ENCODE measurements at places on chromosomes 6 and 20.

DNA sequence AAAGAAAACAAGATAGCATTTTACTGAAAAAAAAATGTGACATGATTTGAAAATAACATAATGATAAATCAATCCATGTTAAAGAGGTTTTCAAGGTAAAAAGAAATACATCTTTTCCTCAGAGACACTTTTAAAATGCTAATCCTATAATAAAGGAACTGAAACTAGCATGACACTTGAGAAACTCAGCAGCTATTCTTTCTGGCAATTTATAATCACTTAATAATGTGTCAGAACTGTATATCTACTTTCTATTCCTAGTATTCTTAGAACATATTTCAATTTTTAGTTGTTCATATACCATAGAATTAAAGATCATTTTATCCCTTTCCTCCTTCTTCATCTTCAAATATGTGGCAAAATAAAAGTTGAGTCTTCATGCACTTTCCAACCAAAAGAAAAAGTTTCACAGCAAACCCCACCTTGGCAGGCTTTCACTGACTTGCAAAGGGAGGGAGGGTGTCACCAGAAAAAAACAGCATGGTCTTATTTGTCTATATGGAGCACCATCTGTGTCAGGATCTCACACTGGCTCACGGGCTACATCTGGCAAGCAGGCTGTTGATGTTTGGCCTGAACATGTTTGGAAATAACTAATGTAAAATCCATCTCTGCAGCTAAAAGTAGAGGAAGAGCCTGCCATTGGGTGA, 48.5 kb downstream of the FHL5 start:
- DNase-seq: no peak

GRCh38 chr6:14968056-14968637, 277.7 kb upstream of the JARID2 start:
- no peak for DNase-seq

DNA sequence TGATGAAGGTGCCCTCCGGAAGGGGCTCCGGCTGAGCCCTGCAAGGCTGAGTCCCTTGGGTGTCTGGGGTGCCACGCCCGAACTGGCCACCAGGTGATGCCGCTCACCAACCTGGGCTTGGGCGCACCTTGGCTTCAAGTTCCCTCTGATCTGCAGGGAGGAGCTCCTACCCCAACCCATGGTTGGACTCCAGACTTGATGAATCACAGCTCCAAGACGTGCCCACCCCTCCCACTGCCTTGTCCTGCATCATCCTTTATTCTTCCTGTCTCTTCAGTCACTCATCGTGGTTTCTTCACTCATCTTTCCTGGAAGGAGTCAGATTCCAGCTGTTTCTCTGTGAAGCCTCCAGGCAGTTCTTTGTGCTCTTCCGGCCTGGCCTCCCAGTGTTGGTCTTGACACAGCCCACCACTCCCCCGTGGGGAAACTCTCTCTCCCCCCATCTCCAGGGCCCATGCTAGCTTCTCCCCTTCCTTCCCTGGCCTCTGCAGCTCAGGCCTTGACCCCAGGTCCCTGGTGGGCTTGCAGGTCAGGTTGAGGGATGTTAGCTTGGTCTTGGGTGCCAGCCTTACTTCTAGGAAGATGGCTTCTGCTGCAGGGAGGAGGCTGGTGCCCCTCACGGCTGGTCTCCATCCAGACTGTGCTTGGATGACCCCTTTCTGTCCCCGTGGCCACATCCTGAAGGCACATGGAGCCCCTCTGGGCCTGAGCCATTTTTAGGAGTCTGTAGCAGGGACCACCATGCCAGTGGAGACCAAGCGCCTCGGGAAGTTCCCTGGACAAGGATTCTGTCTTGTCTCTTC, 2.6 kb upstream of the ZBP1 start:
- DNase-seq: peak; percentile 60

- no peak for DNase-seq
Measured at GRCh38 chr6:13508711-13509705, 21.6 kb upstream of the GFOD1 start.

DNA sequence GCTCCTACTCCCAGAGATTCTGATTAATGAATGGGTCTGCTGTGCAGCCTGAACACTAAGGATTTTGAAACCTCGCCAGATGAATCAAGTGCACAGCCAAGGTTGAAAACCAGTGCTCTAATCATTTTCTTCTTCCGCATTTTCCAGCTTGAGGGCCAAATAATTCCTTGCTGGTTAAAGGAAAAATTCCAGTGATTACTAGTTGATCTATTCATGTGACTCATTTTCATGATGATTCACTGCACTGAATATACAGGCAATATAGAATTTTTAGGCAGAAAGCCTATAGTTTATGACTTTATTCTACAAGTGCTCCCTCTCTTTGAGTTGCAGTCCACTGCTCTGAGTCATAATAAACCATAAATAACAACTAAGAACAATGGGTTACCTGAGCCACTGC, 80.6 kb upstream of the PROKR2 start:
- no peak for DNase-seq

- no peak for DNase-seq
Measured at GRCh38 chr20:53642196-53643030, 48.8 kb upstream of the ZNF217 start.

- DNase-seq: no peak
Measured at GRCh38 chr6:144286503-144287393, 1.6 kb downstream of the UTRN start.

DNA sequence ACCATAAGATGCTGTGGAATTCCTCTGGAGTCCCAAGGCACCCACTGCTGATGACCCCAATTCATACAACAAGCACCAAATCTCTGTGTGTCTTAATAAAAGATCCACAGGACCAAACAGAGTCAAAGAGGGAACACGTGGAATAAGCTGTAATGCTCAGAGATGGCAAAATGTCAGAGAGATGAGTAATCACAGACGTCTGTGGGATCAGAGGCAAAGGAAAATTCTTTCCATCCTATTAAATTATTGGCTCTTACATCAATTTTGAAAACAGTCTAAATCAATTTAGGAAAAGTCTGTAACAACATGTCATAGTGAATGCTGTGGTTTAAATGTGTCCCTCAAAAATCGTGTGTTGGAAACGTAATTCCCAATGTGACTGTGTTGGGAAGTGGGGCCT, 17.5 kb upstream of the SAMD3 start:
- no peak for DNase-seq

DNA sequence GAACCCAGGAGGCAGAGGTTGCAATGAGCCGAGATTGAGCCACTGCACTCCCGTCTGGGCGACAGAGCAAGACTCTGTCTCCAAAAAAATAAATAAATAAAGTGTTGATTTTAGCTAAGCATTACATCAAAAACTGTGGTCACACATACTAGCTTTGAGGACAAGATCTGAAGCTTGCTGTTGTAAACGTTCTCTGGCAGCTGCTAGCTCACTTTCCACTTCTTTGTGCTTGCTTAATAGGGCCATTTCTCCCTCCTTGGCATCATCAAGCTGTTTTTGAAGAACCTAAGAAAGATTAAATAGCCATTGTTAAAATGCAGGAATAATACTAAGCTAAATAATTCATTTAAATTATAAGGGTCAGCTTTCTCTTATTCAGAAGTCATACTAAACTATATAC, 55.7 kb downstream of the FAM184A start:
- no peak for DNase-seq

DNA sequence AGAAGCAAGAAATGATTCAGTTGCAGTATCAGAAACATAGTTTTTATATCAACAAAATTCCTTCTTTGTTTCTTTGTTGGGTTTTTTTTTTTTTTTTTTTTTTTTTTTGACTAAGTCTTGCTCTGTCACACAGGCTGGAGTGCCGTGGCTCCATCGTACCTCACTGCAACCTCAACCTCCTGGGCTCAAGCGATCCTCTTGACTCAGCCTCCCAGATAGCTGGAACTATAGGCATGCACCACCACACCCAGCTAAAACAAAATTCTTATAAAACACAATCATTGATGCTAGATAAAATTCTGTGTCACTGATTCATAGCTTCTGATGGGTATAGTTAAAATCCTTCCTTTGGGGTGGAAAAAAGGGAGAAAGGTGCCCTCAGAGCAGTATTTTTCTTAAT, 110.3 kb upstream of the TNFAIP3 start:
- no peak for DNase-seq

DNA sequence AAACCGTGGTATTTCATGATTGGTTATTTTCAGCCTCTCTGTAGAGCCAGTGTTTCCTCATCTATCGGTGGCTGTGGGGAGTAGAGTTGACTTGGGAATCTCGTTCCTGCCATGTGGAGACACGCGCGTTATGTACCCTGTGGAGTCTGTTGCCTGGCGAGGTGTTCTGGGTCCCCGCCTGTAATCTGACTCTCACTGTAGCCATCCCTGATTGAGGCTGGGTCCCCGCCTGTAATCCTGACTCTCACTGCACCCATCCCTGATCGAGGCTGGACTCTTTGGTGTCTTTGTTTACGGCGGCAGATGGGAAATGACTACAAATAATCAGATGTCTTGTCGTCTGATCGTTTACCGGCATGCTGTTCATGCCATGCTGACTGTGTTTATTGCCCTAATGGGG, 153.9 kb downstream of the DTNBP1 start:
- DNase-seq: no peak

DNA sequence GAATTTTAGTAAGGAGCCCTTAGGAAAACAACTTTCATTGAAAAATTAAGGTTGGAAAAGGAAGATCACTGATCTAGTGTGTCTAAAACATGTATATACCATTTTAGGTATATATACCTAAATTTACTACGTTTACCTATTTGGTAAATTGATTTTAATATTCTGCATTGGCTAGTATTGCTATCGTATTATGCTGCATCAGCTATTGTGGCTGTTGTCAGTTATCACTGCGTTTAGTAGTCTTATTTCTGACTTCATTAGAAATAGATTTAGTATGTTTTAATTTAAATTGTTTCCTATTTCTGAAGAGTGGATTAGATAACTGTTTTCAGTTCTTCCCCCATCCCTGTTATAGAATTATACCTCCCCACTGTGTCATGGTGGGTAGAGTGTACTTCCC, 101.7 kb upstream of the ARG1 start:
- no peak for DNase-seq

GRCh38 chr6:68126089-68126749, 508.9 kb upstream of the ADGRB3 start:
- no peak for DNase-seq

DNA sequence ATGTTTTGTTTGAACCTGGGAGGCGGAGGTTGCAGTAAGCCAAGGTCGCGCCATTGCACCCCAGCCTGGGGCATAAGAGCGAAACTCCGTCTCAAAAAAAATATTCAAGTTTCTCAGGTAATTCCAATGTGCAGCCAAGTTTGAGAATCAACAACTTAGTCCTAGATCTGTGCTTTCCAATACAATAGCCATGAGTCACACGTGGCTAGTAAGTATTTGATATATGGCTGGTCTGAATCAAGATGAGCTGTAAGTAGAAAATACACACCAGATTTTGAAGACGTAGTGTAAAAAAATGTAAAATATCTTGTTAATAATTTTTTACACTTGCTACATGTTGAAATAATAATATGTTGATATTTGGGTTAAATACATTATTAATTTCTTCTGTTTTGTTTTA, 35.0 kb upstream of the BTBD3 start:
- no peak for DNase-seq

GRCh38 chr20:11245431-11245830, 571.6 kb upstream of the JAG1 start:
- no peak for DNase-seq

DNA sequence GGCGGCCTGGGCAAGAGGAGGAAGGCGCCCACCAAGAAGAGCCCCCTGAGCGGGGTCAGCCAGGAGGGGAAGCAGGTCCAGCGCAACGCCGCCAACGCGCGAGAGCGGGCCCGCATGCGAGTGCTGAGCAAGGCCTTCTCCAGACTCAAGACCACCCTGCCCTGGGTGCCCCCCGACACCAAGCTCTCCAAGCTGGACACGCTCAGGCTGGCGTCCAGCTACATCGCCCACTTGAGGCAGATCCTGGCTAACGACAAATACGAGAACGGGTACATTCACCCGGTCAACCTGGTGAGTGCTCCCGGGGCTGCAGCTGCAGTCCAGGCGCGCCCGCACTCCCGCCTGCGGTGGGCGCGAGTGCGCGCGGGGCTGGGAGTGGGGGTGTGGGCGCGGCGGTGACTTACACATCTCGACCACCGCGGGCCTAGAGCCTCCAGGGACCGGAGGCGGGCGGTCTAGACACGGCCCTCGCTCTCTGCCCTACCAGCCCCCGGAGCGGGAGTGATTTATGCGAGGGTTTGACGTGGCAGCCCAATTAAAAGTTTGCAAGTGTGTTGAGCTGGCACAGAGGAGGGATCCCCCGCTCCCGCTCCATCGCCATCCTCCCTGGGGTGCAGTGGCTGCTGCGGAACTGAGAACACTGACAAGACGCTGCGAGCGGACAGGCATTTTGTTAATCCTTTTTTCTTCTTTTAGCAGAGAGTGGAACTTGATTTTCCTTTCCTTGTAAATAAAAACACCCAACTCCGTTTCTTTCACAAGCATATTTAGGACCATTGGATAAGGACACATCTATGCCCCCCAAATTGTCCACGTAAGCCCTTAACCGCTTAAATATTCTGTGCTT, 867 bp downstream of the TCF21 start:
- no peak for DNase-seq

DNA sequence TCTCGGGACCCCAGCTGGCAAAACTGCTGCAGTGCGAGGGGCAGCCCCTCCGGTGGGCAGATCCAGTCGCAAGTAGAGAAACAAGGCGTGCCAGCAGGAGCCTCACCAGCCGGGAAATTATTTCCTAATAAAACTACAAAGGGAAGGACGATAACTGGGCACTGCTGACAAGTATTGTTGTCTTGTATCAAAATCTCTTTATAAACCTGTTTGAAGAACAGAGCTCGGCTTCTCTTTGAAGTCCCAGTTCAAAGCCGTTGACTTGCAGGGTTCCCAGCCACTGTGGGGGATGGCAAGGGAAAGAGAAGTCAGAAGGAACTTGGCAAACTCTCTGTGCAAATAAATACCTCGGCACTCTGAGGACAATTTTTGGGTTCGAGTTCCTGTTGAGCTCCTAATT, 504.5 kb downstream of the CD83 start:
- no peak for DNase-seq

- no peak for DNase-seq
Measured at GRCh38 chr6:36986704-36987047, 680 bp upstream of the MTCH1 start.

GRCh38 chr6:39203436-39204159, 25.7 kb downstream of the KCNK5 start:
- no peak for DNase-seq

DNA sequence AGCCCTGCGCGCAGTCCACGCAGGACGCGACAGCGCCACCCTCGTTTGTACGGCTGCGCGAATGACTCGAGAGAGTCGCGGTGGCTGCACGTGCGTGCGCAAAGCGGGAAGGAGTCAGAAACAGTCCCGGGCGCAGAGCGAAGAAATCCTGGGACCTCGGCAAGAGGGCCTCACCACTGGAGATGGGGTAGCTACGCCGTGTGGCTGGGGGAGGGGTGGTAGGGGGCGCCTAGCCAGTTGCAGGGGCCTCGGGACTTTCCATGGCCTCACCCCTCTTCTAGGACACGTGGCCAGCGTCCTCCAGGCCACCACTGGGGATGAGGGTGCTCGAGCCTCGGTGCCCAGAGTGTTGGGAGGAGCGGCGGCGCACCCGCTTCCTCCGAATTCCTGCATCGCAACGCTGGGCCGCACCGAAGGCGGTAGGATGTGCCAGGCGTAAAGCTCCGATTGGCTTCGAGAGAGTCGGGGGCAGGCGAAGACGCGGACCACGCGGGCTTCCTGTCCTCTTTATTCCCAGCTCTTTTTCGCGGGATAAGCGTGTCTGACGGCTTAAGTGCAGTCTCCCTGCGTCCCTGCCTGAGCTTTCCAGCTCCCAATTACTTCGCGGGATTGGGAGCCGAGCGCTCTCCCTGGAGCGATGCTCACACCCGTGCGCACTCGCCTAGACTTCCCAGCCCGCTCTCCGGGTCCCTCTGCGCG, 38.7 kb downstream of the NCR2 start:
- DNase-seq: no peak
